ENCODE measurements at places on chromosomes 5 and 9. TPM values are rescaled to one million over a fixed set of nuclear protein-coding genes. Genes with fewer than 3 reads are reported as not detected.

FOXD4L5 gene
- not detected for total RNA-seq

SREK1IP1 gene
- total RNA-seq: 28.0 TPM

BAAT gene
- not detected for total RNA-seq

NPDC1 gene
- 3.4 TPM for total RNA-seq

FUBP3 gene
- 45.2 TPM for total RNA-seq

PCDHGA2 gene
- not detected for total RNA-seq

GDA gene
- total RNA-seq: not detected

FBXL7 gene
- total RNA-seq: not detected

GRCh38 chr9:99411479-99412115, 189.5 kb downstream of the SEC61B start:
- H3K27ac ChIP-seq: no peak overlapping the region
- no peaks in the 10 kb centered on the region for H3K36me3 ChIP-seq
- H3K4me3 ChIP-seq: no peak overlapping the region
- DNase-seq: no peak

DNA sequence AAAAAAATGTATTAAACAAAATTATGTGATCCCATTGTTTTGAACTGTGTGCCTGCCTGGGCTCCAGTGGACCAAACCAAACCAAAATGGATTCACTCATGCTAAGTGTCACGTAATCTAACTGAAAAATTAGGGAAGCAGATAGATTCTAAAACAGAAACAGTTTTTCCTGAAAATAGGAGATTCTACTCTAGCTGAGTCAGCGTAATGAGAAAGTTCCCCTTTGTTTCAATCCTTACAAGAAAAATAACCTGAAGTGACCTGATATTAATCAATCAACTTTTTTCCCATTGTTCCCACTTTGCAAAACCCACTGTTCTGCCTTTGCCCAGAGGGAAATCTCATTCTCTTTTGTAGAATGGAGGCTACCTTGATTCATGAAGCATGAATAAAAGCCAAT, 682.4 kb upstream of the CDH10 start:
- no peaks in the 10 kb centered on the region for H3K4me1 ChIP-seq

- H3K4me3 ChIP-seq: no peak overlapping the region
- H3K4me1 ChIP-seq: no peaks in the 10 kb centered on the region
- H3K27me3 ChIP-seq: no peaks in the 10 kb centered on the region
Measured at GRCh38 chr5:136420168-136420898, 55.0 kb upstream of the TRPC7 start.

DNA sequence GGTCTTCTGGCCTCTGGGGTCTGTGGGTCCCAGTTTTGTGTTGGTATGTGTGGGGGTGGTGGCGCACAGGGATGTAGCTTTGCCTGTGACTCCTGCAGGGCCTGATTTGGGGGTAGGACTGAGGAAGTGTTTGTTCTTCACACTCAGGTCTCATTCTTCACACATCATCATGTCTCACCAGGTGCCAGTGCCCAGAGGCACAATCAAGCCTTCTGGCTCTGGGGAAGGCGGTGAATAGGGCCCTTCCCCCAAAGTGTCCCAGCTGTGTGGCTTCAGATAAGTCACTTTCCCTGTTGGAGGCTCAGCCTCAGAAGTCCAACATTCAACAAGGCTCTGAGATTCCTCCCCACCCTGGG, 5.1 kb downstream of the DBN1 start:
- no peak for DNase-seq
- no peak overlapping the region for H3K27ac ChIP-seq
- H3K4me1 ChIP-seq: peaks cover 25% of the 10 kb centered on the region
- H3K27me3 ChIP-seq: peaks cover 7% of the 10 kb centered on the region
- no peak overlapping the region for H3K4me3 ChIP-seq
- no peaks in the 10 kb centered on the region for H3K36me3 ChIP-seq

DNA sequence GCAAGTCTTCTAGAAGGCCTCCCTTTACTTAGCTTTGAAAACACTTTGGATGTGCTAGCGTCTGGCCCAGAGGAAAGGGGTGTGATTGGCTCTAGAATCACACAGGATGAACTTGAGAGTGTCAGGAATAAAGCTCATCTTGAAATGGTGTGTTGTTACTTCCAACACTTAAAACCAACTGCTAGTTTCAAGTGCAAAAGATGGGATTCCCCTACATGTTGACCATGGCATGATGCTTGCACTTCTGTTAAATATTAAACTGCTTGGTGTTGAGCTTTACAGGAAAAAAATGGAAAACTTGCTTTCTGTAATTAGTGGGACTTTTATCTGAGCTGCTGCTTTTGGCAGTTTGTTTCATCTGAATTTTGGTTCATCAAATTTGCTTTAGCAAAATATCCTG, 261.1 kb downstream of the MED10 start:
- no peaks in the 10 kb centered on the region for H3K27me3 ChIP-seq
- no peaks in the 10 kb centered on the region for H3K36me3 ChIP-seq
- H3K4me3 ChIP-seq: no peak overlapping the region
- no peak for DNase-seq

- DNase-seq: no peak
- H3K4me3 ChIP-seq: no peak overlapping the region
- H3K36me3 ChIP-seq: no peaks in the 10 kb centered on the region
- H3K27ac ChIP-seq: no peak overlapping the region
Measured at GRCh38 chr5:71836559-71837112, 117.6 kb downstream of the CARTPT start.

GRCh38 chr5:33612386-33612785, 171.6 kb downstream of the TARS1 start:
- no peaks in the 10 kb centered on the region for H3K4me1 ChIP-seq
- DNase-seq: no peak
- no peak overlapping the region for H3K4me3 ChIP-seq
- H3K36me3 ChIP-seq: no peaks in the 10 kb centered on the region
- no peak overlapping the region for H3K27ac ChIP-seq

GRCh38 chr5:80885396-80886000, 74.7 kb upstream of the RASGRF2 start:
- no peak overlapping the region for H3K4me3 ChIP-seq
- DNase-seq: no peak
- H3K4me1 ChIP-seq: no peaks in the 10 kb centered on the region
- H3K27ac ChIP-seq: no peak overlapping the region

GRCh38 chr5:171893290-171893886, 107.8 kb downstream of the SMIM23 start:
- peaks cover 41% of the 10 kb centered on the region for H3K36me3 ChIP-seq
- H3K4me1 ChIP-seq: no peaks in the 10 kb centered on the region
- no peaks in the 10 kb centered on the region for H3K27me3 ChIP-seq
- no peak for DNase-seq
- no peak overlapping the region for H3K27ac ChIP-seq

GRCh38 chr5:115388240-115388639, 91.8 kb upstream of the CCDC112 start:
- no peak overlapping the region for H3K4me3 ChIP-seq
- no peak overlapping the region for H3K27ac ChIP-seq
- H3K36me3 ChIP-seq: no peaks in the 10 kb centered on the region
- H3K4me1 ChIP-seq: no peaks in the 10 kb centered on the region
- no peaks in the 10 kb centered on the region for H3K27me3 ChIP-seq

DNA sequence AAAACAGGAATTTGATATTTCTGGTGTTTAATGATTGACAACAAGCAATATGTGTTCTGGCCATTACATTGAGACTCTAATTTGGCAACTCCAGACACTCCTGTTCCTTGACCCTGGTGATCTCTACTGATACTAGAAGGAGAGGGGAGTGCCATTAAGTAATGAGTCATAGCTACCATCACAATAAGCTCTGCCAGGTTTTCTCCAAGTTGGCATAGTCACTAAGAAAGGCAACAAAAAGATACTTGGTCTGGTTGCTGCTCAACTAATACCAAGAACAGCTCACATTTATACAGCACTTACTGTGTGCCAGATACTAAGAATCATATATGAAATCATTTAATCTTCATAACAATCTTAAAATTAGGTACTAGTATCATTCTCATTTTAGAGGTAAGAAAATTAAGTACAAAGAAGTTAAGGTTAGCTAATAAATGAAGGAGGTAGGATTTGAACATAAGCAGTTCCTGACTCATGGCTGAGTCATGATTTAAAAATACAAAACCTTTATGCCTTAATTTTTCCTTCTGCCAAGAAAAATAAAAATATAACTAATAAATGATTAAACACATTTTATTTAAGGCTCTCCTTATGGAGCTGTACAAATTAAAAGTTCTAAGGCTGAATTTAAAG, 19.9 kb upstream of the PRXL2C start:
- no peak overlapping the region for H3K27ac ChIP-seq
- H3K4me1 ChIP-seq: no peaks in the 10 kb centered on the region
- no peaks in the 10 kb centered on the region for H3K36me3 ChIP-seq
- H3K27me3 ChIP-seq: peaks cover 5% of the 10 kb centered on the region

DNA sequence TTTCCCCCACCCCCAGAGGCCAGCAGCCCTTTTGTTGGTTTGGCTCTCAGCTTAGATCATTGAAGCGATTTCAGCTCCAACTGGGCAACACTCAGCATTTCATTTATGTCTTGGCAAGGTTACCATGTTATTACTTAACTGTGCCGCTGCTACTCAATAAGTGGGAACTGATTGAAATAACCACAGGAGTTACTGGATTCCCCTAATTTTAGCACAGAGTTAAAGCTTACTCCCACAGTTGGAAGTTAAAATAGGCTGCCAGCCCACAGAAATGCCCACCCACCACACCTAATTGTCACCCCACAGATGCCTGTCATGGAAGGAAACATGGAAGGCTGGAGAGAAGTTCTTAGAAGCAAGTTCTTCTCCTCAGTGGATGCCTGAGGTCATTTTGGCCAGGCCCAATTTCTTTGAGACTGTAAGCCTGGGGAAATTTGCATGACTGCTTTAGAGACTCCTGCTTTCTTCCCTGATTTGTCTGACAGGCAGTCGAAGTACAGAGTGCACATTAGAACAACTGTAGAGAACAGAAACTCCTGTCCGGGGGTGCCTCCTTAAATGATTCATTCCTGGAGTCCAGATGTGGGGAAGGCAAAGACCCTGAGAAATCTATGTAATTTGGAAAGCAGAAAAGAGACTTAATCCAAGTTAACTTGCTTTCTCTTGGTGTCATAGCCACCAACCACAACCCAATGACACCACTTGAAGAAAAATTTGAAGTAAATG, 370.0 kb downstream of the ZSWIM6 start:
- H3K4me3 ChIP-seq: no peak overlapping the region
- no peak for DNase-seq
- H3K27me3 ChIP-seq: no peaks in the 10 kb centered on the region
- H3K4me1 ChIP-seq: no peaks in the 10 kb centered on the region

DNA sequence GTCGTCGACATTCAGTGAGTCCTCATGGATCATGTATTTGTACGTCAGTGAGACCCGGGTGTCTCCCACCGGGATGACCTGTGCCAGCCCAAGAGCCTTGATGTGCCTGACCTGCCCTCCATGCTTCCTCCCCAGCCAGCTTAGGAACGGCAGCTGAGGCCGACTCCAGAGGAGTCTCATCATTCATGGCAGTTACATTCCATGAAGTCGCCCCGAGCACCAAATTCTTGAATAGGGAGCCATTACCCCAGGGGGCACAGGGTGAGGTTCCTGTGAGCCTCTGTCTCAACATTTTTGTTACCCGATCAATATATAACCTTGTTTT, 67.8 kb downstream of the ZNF354C start:
- no peaks in the 10 kb centered on the region for H3K4me1 ChIP-seq
- H3K27ac ChIP-seq: no peak overlapping the region
- no peak overlapping the region for H3K4me3 ChIP-seq
- DNase-seq: no peak
- no peaks in the 10 kb centered on the region for H3K27me3 ChIP-seq

- H3K36me3 ChIP-seq: no peaks in the 10 kb centered on the region
- DNase-seq: no peak
- no peaks in the 10 kb centered on the region for H3K4me1 ChIP-seq
- no peak overlapping the region for H3K27ac ChIP-seq
- no peak overlapping the region for H3K4me3 ChIP-seq
Measured at GRCh38 chr5:130724658-130725057, 440.4 kb downstream of the HINT1 start.

DNA sequence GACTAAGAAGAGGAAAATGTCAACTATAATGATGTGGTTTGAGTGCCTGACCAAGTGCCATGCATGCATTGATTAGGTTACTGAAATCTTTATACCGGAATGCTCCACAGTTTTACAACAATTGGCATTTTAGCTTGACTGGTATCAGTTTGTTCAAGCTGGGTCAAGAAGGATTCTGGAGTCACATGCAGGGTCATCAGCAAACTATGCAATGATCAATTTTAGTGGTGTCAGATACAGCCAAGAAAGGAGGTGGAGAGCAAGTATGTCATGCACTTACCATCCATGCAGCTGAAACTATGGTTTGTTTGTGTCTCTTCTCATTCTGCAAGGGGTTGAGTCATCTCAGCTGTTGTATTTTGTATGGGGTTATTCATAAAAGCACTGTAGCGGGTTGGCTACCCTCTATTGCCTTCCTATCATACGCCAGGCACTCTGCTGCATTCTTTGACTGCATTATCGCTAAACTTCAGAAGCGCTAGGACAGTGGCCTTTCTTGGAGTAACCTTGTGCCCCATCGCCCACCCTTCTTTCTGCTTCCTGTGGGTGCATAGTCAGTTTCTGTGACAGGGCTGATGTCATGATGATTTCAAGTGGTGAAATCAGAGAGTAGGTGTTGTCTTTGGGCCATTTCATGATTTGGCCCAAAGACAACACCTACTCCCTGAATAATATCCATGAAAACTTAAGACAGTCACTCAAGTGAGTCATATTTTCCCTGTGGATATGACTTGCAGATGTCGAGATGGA, 145.4 kb downstream of the MTX3 start:
- H3K4me3 ChIP-seq: no peak overlapping the region
- no peak overlapping the region for H3K27ac ChIP-seq
- H3K36me3 ChIP-seq: no peaks in the 10 kb centered on the region
- peaks cover 2% of the 10 kb centered on the region for H3K27me3 ChIP-seq

DNA sequence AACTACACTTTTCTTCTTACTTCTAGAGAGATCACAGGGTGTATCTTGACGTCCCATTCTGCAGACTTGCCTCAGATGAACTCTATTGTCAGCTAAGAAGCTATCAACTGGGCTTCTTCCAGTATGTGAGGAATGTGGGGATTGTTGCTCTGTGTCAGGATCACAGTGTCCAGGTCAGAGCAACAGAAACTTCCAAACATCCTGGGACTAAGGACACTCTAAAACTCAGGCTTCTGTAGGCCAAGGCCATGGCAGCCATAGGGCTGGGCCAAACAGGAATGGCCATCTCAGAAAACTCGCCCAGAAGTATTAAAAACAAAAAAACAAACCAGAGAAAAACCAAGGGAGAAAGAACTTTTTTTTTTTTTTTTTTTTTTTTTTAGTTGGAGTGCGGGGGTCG, 210.0 kb upstream of the CLINT1 start:
- H3K4me3 ChIP-seq: no peak overlapping the region
- H3K4me1 ChIP-seq: no peaks in the 10 kb centered on the region
- no peaks in the 10 kb centered on the region for H3K27me3 ChIP-seq

DNA sequence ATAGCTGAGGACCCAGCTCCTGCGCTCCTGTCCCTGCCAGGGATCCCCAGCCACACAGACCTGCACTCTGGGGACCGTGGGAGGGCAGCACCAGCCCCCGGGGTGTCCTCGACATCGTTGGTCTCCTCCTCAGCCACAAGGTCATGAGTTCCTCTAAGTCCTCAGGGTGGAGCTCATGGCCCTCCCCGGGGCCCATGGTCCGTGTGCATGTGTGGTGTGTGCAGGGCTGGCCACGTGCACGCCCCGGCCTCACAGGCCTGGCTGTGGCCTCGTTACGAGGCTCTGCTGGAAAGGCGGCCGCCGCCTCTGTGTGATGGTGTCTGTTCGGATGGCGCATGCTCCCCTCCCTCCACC, 16.1 kb upstream of the AJM1 start:
- H3K36me3 ChIP-seq: peaks cover 29% of the 10 kb centered on the region
- H3K27me3 ChIP-seq: no peaks in the 10 kb centered on the region
- no peak overlapping the region for H3K4me3 ChIP-seq
- H3K27ac ChIP-seq: no peak overlapping the region
- peaks cover under 1% of the 10 kb centered on the region for H3K4me1 ChIP-seq
- DNase-seq: no peak

Measured in natural killer cell (primary cell).